ENCODE measurements at places on chromosomes 3 and 15. TPM values are rescaled to one million over a fixed set of nuclear protein-coding genes. Genes with fewer than 3 reads are reported as not detected.
A peak's percentile ranks its signal among the peaks of the same experiment; 100 is the strongest.

GRCh38 chr3:193943200-193943599 lies 192.7 kb upstream of the HES1 start:
- no peaks in the 10 kb centered on the region for H3K27me3 ChIP-seq
- H3K27ac ChIP-seq, result peak overlapping the region; percentile 57
- DNase-seq, result no peak
- no peak overlapping the region for H3K4me3 ChIP-seq
- H3K36me3 ChIP-seq, result no peaks in the 10 kb centered on the region

GRCh38 chr15:25903024-25903581 lies 40.0 kb upstream of the ATP10A start:
- no peaks in the 10 kb centered on the region for H3K4me1 ChIP-seq
- no peak overlapping the region for H3K4me3 ChIP-seq
- no peak for DNase-seq
- H3K27me3 ChIP-seq, result no peaks in the 10 kb centered on the region
- no peaks in the 10 kb centered on the region for H3K36me3 ChIP-seq

- no peaks in the 10 kb centered on the region for H3K36me3 ChIP-seq
- H3K27ac ChIP-seq, result no peak overlapping the region
- H3K27me3 ChIP-seq, result no peaks in the 10 kb centered on the region
- H3K4me1 ChIP-seq, result peaks cover 8% of the 10 kb centered on the region
- no peak overlapping the region for H3K4me3 ChIP-seq
These were observed 140.4 kb upstream of the CCDC54 start for GRCh38 chr3:107236655-107237337.

DNA sequence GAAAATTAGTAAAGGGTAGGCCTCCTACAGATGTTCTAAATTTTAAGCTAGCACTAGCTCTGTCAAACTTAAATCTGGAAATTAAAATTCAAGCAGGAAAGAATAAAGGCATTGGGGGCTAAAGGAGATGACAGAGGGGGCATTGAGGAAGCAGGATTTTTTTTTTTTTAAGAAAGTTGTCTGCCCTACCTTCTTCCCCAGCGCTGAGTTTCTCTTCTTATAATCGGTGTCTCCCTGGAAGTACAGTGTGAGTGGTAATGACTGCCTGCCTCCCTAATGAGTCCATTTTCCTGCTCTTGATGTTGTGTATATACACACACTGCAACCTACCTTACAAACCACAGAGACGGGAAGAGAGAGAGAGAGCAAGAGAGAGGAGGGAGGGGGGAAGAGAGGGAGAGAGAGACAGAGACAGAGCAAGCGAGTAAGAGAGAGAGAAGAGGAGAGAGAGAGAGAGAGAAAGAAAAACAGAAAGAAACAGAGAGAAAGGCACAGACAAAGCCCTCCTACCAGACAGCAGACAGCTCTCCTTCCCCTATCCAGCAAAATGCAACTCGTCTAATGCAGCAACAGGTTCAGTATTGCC lies 47.0 kb downstream of the ZBTB20 start:
- peaks cover 16% of the 10 kb centered on the region for H3K4me1 ChIP-seq
- DNase-seq, result peak; percentile 65
- no peak overlapping the region for H3K27ac ChIP-seq
- H3K36me3 ChIP-seq, result no peaks in the 10 kb centered on the region

DNA sequence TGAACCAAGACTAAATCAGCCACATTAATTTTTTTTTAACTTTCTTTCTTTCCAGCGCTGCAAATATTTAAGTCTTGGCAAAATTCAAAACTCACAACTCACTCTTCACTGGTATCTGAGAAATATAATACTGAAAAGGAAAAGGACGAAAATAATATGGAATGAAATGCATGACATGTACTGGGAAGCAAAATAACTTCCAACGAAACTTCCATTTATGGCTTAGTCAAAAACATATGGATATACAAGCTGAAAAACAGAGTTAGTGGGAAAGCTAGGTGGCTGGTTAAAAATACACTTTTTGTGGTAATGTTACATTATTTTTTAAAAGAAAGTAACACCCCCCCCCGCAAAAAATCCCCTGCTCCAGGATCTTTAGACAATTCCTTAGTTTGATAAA lies 86.1 kb downstream of the TM4SF4 start:
- no peaks in the 10 kb centered on the region for H3K27me3 ChIP-seq
- no peak overlapping the region for H3K4me3 ChIP-seq

- no peak for DNase-seq
- no peaks in the 10 kb centered on the region for H3K27me3 ChIP-seq
- no peaks in the 10 kb centered on the region for H3K4me1 ChIP-seq
- no peak overlapping the region for H3K27ac ChIP-seq
- H3K4me3 ChIP-seq, result no peak overlapping the region
- no peaks in the 10 kb centered on the region for H3K36me3 ChIP-seq
These were observed 162.4 kb upstream of the LRRN1 start for GRCh38 chr3:3636815-3637214.

- no peak for DNase-seq
- H3K27ac ChIP-seq, result no peak overlapping the region
These were observed 25.0 kb downstream of the DPH3 start for GRCh38 chr3:16239780-16240179.

DNA sequence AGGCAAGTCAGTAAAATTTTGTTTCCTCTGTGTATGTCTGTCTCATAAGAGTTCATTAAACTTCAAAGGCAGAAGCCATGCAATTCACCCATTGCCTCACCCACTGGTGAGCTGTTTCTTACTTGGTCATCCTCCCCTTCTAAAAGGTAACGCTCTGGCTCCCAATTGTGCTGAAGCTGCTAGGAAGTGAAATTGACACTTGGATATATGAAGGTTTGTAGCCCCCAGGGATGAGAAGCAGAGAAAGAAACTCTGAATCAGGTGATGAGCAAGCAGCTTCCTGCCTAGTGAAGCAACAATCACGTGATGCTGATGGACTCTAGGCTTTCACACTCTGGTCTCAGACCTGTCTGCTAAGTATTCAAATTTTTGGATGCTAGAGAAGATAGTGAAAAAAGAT lies 70.7 kb downstream of the CD200R1L start:
- H3K27me3 ChIP-seq, result no peaks in the 10 kb centered on the region
- DNase-seq, result no peak
- H3K4me1 ChIP-seq, result peaks cover 17% of the 10 kb centered on the region
- H3K27ac ChIP-seq, result no peak overlapping the region

DNA sequence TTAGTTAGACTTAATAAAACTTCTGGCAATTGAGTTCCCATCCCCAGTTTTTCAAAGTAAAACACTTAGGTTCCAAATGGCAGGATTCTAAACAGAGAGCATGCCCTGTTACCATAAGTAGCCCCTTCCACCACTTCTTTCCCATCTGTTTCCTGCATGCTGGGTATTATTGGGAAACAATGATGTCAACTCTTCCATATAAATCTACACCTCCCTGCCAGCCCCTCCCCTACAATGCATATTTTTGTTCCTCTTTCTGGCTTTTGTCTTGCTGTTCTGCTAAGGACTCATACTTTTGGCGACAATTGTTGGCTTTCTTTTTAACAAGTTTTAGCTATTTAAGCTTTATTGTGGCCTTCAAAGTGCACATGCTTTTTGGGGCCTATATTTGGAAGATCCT lies 11.1 kb downstream of the ARHGAP31 start:
- H3K4me3 ChIP-seq, result no peak overlapping the region
- no peak for DNase-seq
- no peaks in the 10 kb centered on the region for H3K36me3 ChIP-seq
- H3K27me3 ChIP-seq, result no peaks in the 10 kb centered on the region

DNA sequence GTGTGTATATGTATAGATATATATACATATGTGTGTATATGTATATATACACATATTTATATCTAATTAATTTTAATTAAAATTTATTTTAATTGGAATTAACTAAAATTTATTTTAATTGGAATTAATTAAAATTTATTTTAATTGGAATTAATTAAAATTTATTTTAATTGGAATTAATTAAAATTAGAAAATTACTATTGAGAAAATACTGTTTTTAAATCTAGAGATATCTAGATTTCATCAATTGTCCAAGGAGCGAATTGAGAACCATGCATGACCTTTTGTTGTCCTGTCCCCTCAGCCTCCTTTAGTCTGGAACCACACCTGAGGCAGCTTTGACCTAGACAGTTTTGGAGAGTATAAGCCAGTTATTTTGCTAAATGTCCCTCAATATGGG lies 1.8 kb downstream of the MOBP start:
- no peak for DNase-seq
- no peak overlapping the region for H3K27ac ChIP-seq
- no peaks in the 10 kb centered on the region for H3K4me1 ChIP-seq
- H3K36me3 ChIP-seq, result no peaks in the 10 kb centered on the region
- H3K27me3 ChIP-seq, result no peaks in the 10 kb centered on the region
- no peak overlapping the region for H3K4me3 ChIP-seq

DNA sequence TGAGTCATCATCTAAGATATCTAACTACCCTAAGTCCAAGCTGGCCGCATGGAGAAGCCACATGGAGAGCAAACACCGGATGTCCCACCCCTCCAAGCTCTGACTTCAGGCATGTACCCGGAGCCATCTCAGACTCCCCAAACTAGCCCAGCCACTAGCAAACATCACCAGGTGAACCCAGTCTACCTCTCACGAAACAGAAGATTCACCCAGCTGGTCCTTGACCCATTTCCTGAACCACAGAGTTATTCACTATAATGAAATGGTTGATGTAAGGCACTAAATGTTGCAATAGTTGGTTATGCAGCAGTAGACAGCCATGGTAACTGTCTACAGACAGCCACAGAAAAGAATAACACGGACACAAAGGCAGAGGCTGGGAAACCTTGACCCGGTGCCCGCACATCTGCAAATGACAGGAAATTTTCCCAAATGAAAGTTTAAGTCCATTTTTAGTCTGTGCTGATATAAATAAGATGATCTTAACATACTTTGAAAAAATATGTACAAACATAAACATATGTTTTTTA lies 265.5 kb upstream of the ATP10A start:
- no peaks in the 10 kb centered on the region for H3K4me1 ChIP-seq
- no peak for DNase-seq

DNA sequence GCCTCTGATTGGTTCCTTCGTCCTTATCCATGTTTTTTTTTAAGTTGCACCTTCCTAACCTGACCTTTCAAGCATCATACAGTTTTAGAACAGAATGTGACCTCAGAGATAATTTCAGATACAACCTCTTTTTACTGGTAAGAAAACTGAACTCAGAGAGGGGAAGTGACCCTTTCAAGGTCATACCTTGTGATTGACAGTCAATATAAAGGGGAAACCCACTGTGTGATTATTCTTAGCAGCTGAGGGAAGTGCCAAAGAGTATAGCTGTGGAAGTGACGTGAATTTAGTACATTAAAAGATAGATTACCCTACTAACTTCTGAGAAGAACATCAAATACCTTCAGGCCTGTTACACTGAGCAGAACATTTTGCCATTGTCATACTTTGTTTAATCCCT lies 319.4 kb downstream of the NEK10 start:
- H3K4me3 ChIP-seq, result no peak overlapping the region
- no peaks in the 10 kb centered on the region for H3K4me1 ChIP-seq
- no peaks in the 10 kb centered on the region for H3K27me3 ChIP-seq
- DNase-seq, result no peak

- no peak overlapping the region for H3K4me3 ChIP-seq
- H3K27ac ChIP-seq, result no peak overlapping the region
- H3K36me3 ChIP-seq, result no peaks in the 10 kb centered on the region
- H3K4me1 ChIP-seq, result peaks cover 2% of the 10 kb centered on the region
These were observed 6.2 kb downstream of the ALPK3 start for GRCh38 chr15:84823282-84823878.

DNA sequence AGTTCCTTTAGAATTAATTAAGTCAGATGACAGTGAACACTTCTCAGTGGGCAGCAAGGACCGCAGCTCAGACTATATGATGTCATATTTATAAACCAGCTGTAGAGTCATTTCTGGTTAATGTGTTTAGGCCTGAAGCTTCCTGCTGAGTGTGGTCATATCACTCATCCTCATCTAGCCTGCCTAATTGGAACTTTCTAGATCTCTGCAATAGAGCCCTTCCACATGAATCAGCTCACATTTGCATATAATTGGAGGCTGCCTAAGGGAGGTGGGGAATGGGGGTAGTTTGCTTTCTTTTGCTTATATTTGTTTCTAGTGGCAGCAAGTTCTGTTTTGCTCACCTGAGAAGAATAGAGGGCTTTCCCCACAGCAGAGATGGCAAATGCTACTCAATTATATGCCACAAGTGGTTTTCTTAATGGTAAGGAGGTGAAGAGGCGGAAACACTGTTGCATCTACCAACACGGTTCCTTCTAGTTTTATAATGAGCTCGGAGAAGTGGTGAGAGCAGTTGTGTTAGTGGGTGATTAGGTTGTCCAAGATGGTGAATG lies 148.1 kb downstream of the KLHL25 start:
- H3K36me3 ChIP-seq, result peaks cover 3% of the 10 kb centered on the region
- H3K4me1 ChIP-seq, result peaks cover 27% of the 10 kb centered on the region
- no peak overlapping the region for H3K4me3 ChIP-seq
- no peaks in the 10 kb centered on the region for H3K27me3 ChIP-seq

GRCh38 chr15:82742134-82742533 lies 32.5 kb upstream of the AP3B2 start:
- no peak overlapping the region for H3K27ac ChIP-seq
- no peaks in the 10 kb centered on the region for H3K4me1 ChIP-seq
- H3K36me3 ChIP-seq, result no peaks in the 10 kb centered on the region
- H3K27me3 ChIP-seq, result no peaks in the 10 kb centered on the region
- H3K4me3 ChIP-seq, result no peak overlapping the region

GRCh38 chr3:59374818-59375211 lies 325.0 kb upstream of the CFAP20DC start:
- H3K36me3 ChIP-seq, result no peaks in the 10 kb centered on the region
- peaks cover 5% of the 10 kb centered on the region for H3K4me1 ChIP-seq
- no peak overlapping the region for H3K4me3 ChIP-seq

GRCh38 chr3:70476174-70476573 lies 163.7 kb upstream of the MDFIC2 start:
- no peak overlapping the region for H3K27ac ChIP-seq
- no peak overlapping the region for H3K4me3 ChIP-seq
- H3K4me1 ChIP-seq, result no peaks in the 10 kb centered on the region
- no peaks in the 10 kb centered on the region for H3K27me3 ChIP-seq
- no peaks in the 10 kb centered on the region for H3K36me3 ChIP-seq

DNA sequence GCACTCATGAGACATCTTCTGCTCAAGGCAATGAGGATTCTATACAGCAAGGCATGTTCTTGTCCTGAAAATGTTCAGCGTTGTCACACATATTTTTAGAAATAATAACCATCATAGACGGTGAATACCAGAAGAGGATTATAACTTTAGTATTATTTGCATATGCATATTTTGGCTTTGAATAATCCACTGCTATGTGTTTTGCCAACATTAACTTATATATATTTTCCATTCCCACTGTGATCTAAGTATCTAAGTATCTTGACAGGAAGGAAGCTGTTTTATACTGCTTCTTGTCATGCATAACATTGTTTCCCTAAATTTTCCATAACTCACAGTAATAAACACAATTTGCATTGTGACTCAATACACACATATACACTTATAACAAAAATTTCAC lies 509.5 kb downstream of the TBL1XR1 start:
- H3K4me3 ChIP-seq, result no peak overlapping the region
- no peak overlapping the region for H3K27ac ChIP-seq
- no peak for DNase-seq
- no peaks in the 10 kb centered on the region for H3K27me3 ChIP-seq

- DNase-seq, result no peak
- no peaks in the 10 kb centered on the region for H3K36me3 ChIP-seq
- no peak overlapping the region for H3K27ac ChIP-seq
- H3K4me1 ChIP-seq, result no peaks in the 10 kb centered on the region
- no peaks in the 10 kb centered on the region for H3K27me3 ChIP-seq
These were observed 160.4 kb downstream of the VGLL3 start for GRCh38 chr3:86830566-86830965.

GRCh38 chr3:154658000-154658399 lies 228.0 kb upstream of the GPR149 start:
- no peaks in the 10 kb centered on the region for H3K4me1 ChIP-seq
- no peaks in the 10 kb centered on the region for H3K36me3 ChIP-seq
- H3K27me3 ChIP-seq, result no peaks in the 10 kb centered on the region
- no peak overlapping the region for H3K27ac ChIP-seq
- no peak overlapping the region for H3K4me3 ChIP-seq
- DNase-seq, result no peak

SNURF gene
- 5.3 TPM for total RNA-seq

IL17RB gene
- total RNA-seq, result 2.1 TPM

RNF7 gene
- total RNA-seq, result 65.9 TPM

SAMD7 gene
- total RNA-seq, result not detected

FGF7 gene
- not detected for total RNA-seq

CAPN3 gene
- total RNA-seq, result 4.3 TPM
